ENCODE measurements at places on chromosomes 7 and 10. TPM values are rescaled to one million over a fixed set of nuclear protein-coding genes. Genes with fewer than 3 reads are reported as not detected.

Gene TSPAN15
- 8.5 TPM for polyA plus RNA-seq

- DNase-seq: peak; percentile 50
Measured at GRCh38 chr10:46550076-46550790, 6.2 kb downstream of the GPRIN2 start.

Gene DHTKD1
- polyA plus RNA-seq: 24.2 TPM

- DNase-seq: no peak
Measured at GRCh38 chr10:49089152-49089551, 26.2 kb downstream of the VSTM4 start.

DNA sequence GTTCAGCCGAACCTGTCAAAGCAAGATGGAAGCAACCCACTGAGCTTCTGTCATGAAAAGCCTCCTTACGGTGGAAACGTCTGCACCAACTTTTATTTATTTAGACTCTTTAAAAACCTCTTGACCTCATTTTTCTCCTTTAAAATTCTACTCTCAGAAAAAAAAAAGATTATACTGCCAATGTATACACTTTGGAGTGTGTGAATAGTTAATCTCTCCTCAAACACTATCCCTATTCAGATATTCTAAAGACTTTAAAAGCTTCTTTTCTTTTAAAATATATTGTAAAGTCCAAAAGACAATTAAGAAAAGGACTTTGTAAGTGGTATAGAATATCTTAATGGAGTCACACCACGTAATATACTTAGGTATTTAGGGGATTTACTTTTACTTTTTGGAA is 335.2 kb upstream of the SEMA3D start:
- no peak for DNase-seq

DNA sequence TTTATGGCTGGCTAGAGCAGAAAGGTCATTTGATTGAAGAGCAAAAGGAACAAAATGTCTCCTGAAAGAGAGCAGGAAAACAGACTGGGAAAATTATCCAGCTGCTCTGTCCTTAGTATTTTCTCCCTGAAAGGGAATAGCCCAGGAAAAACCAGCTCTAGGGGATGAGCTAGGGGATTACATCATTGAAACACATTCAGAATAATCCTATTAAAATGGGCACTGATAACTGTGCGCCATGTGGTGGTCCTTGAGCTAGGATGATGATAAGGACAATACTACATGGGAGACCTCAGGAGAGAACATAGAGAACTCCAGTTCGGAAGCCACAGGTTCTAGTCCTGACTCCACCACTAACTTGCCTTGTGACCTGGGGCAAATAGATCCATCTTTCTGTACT is 873.8 kb downstream of the TYW1 start:
- peak; percentile 25 for DNase-seq

Gene BICC1
- polyA plus RNA-seq: 2.2 TPM

GRCh38 chr7:96174812-96175211 is 147.1 kb downstream of the SLC25A13 start:
- DNase-seq: no peak

Gene FGFBP3
- 0.81 TPM for polyA plus RNA-seq

DNA sequence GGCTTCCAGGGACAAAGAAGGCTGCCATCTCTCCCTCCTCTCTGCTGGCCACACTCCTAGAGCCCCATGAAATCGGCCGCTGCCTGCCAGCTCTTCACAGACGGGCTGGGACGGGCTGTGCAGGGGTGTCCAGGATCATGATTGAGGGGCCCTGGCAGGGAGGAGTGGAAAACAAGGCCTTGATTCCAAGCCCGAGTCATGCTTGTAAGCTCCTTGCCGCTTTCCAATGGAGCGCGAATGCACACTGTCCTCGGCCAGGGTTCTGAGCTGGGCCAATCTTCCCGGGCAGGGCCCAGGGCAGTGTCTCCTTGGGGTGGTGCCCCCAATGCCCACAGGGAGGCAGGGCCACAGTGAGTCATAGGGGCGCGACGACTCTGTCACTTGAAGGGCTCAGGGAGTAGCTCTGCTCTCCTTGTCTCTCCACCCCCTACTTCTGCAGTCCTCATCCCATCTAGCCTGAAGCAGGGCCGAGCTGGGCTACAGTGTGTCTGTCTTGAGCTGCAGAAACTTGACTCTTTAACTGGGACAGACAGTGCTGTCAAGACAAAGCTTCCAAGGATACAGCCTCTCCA is 186.2 kb upstream of the SVIL start:
- DNase-seq: no peak

- DNase-seq: no peak
Measured at GRCh38 chr7:151231080-151231479, 1.2 kb upstream of the CHPF2 start.

DNA sequence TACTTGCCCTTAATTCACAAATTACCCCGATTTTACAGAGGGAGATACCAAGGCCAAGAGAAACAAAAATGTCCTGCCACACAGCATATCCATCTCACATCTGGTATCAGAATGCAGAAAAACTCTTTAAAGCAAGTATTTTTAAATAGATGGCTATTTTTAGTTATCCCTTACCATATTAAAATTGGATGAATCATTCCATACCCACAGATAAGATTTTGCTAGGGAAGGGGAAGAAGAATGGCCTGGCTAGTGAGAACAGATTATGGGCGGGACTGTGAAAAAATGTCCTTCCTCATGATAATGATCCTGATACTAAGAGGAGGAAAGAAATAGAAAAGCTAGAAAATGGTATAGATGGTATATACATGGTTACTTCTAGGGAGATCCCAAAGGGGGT is 80.6 kb upstream of the GATAD1 start:
- no peak for DNase-seq

Gene ZNF425
- 1.4 TPM for polyA plus RNA-seq

Gene SLC18A3
- 1.7 TPM for polyA plus RNA-seq

DNA sequence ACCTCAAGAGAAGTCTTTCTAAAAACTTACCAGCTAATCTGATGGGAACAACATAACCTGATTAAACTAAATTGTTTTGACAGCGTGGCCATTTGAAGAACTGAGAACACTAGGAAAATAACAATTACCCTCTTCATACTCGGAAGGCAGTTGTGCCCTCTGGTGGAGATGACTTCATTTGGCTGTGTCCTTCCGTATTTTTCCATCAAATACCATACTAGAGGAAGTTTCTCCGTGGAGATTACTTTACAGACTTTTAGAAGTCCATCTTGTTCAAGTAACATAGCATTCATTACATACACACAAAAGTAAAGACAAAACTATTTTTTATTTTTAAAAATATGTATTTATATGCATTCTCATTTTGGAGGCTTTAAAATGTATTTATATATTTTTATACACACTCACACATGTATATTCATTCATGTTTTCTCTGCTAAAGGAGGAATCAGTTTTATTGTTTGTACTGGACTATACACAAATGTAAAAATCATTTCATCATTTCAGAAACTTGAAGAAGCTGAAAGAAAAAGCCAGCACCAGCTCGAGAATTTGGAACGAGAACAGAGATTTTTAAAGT is 25.2 kb downstream of the SMNDC1 start:
- DNase-seq: peak; percentile 54

Gene AVPI1
- polyA plus RNA-seq: 6.3 TPM

DNA sequence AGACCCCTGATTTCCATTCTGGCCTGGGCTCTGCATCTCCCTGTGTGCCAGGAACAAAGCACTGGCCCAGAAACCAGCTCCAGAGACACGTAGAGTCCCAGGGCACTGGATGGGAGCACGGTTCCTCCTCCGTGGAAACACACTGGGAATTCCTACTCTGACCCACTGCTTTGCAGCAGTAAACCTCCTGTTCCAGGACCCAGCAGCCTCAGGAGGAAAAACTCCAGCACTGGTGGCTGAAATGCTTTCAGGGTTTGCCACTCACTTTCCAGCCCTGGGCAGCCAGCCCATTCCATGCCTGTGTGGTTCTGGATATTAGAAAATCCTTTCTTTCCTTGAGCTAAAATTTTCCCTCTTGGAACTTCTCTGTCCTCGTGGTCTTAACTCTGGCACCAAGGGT is 58.0 kb downstream of the FAM171A1 start:
- peak; percentile 39 for DNase-seq

DNA sequence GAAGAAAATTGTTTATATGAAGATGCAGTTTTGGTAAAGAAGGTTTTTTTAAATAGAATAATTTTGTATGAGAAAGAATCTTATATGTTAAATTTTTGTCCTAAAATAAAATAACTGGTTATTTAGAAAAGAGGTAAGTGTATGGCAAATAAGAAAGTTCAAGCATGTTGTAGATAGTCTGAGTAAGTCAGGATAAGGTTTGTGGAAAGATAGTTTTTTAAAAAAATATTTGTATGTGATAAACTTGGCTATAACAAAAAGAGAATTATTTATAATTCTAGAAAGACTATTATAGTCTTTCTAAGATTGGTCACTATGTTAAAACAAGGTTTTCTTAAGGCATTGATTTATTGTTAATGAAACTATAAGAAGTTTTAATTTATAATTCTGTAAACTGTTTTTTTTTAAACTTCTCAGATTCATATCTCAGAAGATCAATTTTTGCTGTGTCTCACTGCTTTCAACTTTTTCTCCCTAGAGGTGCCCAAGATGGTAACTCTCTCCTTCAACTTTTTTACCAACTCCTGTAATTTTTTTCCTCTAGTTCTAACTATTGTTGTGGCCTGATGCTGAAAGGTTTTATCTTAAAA is 698.6 kb downstream of the CCSER2 start:
- DNase-seq: no peak

Gene MSMB
- not detected for polyA plus RNA-seq

DNA sequence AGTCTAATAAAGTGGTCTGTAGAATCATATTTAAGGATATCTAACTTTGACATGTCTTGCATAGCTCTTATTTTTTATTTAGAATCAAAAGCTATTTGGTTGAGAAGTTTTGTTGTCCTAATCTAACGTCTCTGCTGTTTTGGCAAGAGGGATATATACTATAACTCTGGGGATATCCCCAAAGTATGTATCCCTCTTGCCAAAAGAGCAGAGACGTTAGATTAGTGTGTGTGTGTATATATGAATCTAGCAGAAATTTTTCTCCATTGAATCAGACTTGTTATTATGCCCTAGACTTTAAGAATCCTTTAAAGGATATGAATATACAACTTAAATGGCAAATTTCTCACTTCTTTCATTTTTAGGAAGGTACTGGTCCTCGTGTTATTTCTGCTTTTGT is 9.6 kb downstream of the SMC3 start:
- no peak for DNase-seq

Gene CDK1
- polyA plus RNA-seq: 20.8 TPM

GRCh38 chr10:115065801-115066200 is 27.4 kb upstream of the ATRNL1 start:
- no peak for DNase-seq

- no peak for DNase-seq
Measured at GRCh38 chr7:8232999-8233847, 28.7 kb downstream of the ICA1 start.

Gene TFR2
- polyA plus RNA-seq: 0.32 TPM

Gene FAM237B
- 0.02 TPM for polyA plus RNA-seq

DNA sequence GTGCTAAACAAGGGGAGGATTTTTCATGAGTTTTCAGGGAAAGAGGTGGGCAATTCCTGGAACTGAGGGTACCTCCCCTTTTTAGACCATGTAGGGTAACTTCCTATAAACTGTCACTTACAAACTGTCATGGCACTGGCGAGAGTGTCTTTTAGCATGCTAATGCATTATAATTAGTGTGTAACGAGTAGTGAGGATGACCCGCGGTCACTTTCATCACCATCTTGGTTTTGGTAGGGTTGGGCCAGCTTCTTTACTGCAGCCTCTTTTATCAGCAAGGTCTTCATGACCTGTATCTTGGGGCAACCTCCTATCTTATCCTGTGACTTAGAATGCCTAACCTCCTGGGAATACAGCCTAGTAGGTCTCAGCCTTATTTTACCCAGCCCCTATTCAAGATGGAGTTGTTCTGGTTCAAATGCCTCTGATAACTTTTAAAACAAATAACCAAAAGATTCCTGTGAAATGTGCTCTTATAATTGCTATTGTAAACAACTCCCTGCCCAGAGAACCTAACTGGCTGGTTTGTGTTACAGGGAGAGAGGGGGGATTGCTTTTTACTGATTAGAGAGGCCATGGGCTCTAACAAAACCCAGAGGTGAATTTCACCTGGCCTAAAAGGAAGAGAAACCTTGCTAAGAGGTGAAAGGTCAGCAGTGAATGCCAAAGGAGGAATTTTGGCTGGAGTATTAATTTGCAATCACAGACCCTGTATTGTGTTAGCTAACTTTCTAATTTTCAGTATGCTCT is 64.3 kb downstream of the EEPD1 start:
- DNase-seq: no peak

- DNase-seq: no peak
Measured at GRCh38 chr7:136193940-136194339, 216.8 kb upstream of the MTPN start.

- DNase-seq: no peak
Measured at GRCh38 chr7:14793151-14793550, 109.4 kb downstream of the DGKB start.

GRCh38 chr10:11024596-11024995 is 6.9 kb downstream of the CELF2 start:
- no peak for DNase-seq

- no peak for DNase-seq
Measured at GRCh38 chr7:95006010-95006409, 98.6 kb downstream of the PPP1R9A start.

Gene HOXA11
- polyA plus RNA-seq: not detected

Gene CCDC172
- not detected for polyA plus RNA-seq

GRCh38 chr7:138584696-138585095 is 116.5 kb downstream of the SVOPL start:
- no peak for DNase-seq

GRCh38 chr7:139704308-139704879 is 73.4 kb downstream of the HIPK2 start:
- DNase-seq: no peak

DNA sequence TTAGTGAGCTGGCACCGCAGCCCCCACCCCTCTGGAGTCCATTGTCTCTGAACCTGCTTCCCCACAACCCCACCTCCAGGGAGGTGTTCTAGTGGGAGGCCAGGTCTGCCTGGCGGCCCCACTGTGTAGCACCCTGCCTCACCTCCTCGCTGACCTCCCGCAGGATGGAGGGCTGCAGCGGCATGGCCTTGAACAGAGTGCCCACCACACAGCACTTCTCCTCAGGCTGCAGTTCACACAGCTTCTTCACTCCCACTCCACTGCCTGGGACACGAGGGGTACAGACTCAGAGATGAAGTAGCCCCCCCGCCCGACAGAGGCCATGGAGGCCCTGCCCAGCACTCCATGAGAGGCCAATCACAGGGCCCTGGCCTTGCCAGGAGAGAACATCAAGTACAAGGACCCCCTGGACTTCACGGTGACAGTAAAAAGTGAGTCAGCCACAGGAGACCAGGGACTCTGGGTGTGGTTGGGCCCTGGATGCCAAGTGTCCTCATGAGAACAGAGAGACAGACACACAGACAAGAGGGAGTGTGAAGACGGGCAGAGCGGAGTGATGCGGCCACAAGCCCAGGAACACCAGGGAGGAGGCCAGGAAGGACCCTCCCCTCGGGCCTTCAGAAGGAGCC is 5.4 kb downstream of the POLD2 start:
- DNase-seq: no peak

DNA sequence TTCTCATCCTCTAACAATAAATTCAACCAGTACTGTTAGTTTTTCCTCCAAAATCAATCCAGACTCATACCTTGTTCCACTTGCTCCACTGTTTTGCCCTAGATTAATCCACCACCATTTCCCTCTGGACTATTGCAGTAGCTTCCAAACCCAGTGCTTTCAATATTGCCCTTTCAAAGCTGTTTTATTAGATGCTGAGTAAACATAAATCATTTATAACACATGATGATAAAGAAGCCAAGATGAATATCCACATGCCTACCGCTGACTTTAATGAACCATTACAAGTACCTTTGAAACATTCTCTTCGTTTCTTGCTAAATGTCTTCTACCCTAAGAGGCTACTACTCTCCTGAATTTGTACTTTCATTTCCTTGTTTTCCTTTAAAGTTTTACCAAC is 174.2 kb upstream of the FAM171A1 start:
- no peak for DNase-seq
